ENCODE measurements at places on chromosomes 6 and 20.

DNA sequence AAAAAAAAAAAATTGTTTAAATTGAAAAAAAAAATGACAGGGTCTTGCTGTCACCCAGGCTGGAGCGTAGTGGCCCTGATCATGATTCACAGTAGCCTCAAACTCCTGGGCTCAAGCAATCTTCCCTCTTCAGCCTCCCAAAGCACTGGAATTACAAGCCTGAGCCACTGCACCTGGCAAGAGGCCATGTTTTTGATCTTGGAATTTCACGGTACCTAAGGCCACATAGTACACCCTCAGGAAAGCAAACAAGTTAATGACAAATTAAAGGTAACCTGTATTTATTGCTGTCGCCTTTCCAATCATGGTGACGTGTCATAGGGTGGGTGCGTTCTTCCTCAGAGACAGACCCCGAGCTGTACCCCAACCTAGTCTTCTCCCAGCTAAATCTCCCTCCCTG, 79.2 kb downstream of the LINC00237 start:
- H3K4me3 ChIP-seq, result no peak overlapping the region
- H3K27me3 ChIP-seq, result no peaks in the 10 kb centered on the region
- no peaks in the 10 kb centered on the region for H3K4me1 ChIP-seq

DNA sequence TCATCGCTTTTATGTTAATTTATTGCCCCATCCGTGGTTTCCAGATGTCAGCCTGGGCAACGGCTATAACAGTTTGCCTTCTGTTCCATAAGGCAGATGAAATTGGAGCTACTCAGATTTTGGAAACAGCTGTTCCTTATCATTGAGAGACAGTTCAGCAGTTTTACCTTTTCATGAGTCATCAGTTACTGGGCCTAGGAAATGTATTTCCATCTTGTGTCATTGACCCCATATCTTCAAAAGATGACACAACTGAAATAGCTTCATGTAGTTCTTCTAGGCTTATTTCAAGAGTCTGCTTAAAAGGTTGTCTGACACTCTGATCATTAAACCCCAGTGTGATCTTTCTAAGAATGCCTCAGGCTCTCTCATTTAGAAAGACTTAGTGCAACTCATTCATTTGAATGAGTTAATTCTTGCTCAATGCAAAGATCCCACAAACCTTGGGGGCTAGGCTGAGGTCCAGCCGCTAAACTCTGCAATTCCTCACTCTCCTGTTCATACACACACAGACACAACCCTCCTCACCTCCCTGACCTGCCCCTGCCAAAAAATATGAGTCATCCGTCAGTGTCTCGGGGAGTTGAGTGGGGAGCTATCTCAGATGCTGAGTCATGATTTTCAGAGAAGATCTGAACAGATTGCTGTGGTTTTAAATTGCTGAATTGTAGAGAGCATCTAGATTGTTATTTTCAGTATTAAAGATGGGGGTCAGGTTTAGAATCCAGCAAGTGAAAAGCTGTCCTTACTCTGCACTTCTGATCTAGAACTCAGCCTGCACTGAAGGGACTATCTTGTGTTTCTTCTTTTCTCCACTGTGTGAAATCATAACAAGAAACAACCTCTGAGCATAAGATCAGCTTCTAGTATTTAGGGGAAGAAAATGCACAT, 61.8 kb downstream of the RPP40 start:
- peak; percentile 24 for DNase-seq
- peak overlapping the region; percentile 48 for H3K27ac ChIP-seq
- peaks cover 10% of the 10 kb centered on the region for H3K36me3 ChIP-seq
- no peaks in the 10 kb centered on the region for H3K27me3 ChIP-seq

- DNase-seq, result no peak
- no peak overlapping the region for H3K27ac ChIP-seq
- no peaks in the 10 kb centered on the region for H3K36me3 ChIP-seq
- H3K4me1 ChIP-seq, result peaks cover 7% of the 10 kb centered on the region
- H3K27me3 ChIP-seq, result no peaks in the 10 kb centered on the region
These were observed 101.0 kb upstream of the SPACA1 start for GRCh38 chr6:87946669-87947068.

DNA sequence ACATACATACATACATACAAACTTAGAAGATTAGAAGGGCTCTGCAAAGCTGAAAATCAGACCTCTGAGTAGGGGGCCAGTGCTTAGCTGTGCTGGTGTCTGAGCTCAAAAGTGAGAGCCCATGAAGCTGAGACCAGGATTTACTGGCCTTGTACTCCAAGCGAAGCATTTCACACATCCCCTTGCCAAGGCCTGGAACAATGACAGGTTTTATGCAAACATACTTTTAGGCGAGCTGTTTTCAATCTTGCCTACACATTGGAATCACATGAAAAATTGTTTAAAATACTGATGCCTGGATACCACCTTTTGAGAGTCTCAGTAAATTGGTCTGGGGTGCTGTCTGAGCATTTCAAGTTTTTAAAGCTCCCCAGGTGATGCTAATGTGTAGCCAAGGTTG, 80.9 kb upstream of the SRSF6 start:
- no peaks in the 10 kb centered on the region for H3K27me3 ChIP-seq
- no peak for DNase-seq
- H3K4me3 ChIP-seq, result no peak overlapping the region
- no peaks in the 10 kb centered on the region for H3K4me1 ChIP-seq
- H3K36me3 ChIP-seq, result no peaks in the 10 kb centered on the region

GRCh38 chr20:20755674-20756319, 43.4 kb upstream of the RALGAPA2 start:
- no peaks in the 10 kb centered on the region for H3K27me3 ChIP-seq
- H3K4me1 ChIP-seq, result no peaks in the 10 kb centered on the region
- H3K4me3 ChIP-seq, result no peak overlapping the region
- H3K36me3 ChIP-seq, result no peaks in the 10 kb centered on the region
- DNase-seq, result no peak

DNA sequence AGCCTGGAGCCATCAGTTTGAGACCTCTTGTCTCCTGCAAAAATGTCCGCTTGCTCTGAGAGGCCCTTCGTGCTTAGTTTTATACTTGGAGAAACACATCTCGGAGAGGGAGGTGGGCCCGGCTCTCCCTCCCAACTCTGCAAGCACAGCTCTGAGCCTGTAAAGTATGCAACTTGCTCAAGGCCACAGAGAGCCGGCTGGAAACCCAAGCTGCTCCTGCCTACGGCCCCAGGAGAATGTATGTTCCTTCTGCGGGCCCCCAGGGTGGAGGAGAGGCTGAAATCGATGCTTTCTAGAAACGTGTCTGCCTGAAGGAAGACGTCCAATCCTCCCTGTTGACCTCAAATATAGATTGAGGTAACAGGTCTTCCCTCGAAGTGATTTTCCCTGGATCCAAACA, 205.4 kb downstream of the PREX1 start:
- H3K4me1 ChIP-seq, result peaks cover 5% of the 10 kb centered on the region
- H3K27me3 ChIP-seq, result no peaks in the 10 kb centered on the region
- H3K4me3 ChIP-seq, result no peak overlapping the region
- no peak overlapping the region for H3K27ac ChIP-seq
- DNase-seq, result no peak
- H3K36me3 ChIP-seq, result no peaks in the 10 kb centered on the region

- DNase-seq, result no peak
- no peaks in the 10 kb centered on the region for H3K27me3 ChIP-seq
- no peaks in the 10 kb centered on the region for H3K36me3 ChIP-seq
- H3K4me1 ChIP-seq, result no peaks in the 10 kb centered on the region
- H3K4me3 ChIP-seq, result no peak overlapping the region
These were observed 6.3 kb downstream of the SPDEF start for GRCh38 chr6:34549804-34550202.

- H3K27ac ChIP-seq, result no peak overlapping the region
- no peak overlapping the region for H3K4me3 ChIP-seq
- no peaks in the 10 kb centered on the region for H3K4me1 ChIP-seq
- no peak for DNase-seq
- H3K27me3 ChIP-seq, result peaks cover 8% of the 10 kb centered on the region
These were observed 76.8 kb upstream of the DUSP22 start for GRCh38 chr6:215335-216034.

- H3K27ac ChIP-seq, result no peak overlapping the region
- no peak for DNase-seq
- H3K36me3 ChIP-seq, result no peaks in the 10 kb centered on the region
- H3K27me3 ChIP-seq, result no peaks in the 10 kb centered on the region
These were observed 31.7 kb upstream of the CST1 start for GRCh38 chr20:23782366-23782983.

DNA sequence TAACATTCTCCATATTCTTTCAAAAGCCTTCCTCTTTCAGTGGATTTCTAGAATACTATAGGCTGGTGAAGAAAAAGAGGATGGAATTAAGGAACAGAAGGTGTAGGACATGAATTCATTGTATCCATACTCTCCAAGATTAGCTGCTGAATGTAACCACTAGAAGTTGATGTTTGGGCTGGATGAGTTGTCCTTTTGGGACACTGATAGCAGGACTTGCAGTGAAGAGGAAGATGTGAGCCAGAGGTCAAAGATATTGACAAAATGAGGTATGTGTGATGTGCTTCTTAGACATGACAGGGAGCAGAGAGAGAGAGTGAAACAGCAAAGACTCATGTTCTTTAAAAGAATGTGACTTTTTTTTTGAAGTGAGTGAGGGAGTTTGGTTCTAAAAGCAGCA, 134.3 kb upstream of the MAN1A1 start:
- H3K27me3 ChIP-seq, result no peaks in the 10 kb centered on the region
- no peaks in the 10 kb centered on the region for H3K4me1 ChIP-seq
- H3K27ac ChIP-seq, result no peak overlapping the region
- DNase-seq, result no peak

- H3K27ac ChIP-seq, result no peak overlapping the region
- H3K4me1 ChIP-seq, result peaks cover 50% of the 10 kb centered on the region
- H3K4me3 ChIP-seq, result no peak overlapping the region
- no peaks in the 10 kb centered on the region for H3K27me3 ChIP-seq
These were observed 85.1 kb upstream of the PTPN1 start for GRCh38 chr20:50425076-50425475.

GRCh38 chr6:6492675-6493074, 95.8 kb upstream of the LY86 start:
- H3K4me3 ChIP-seq, result no peak overlapping the region
- no peaks in the 10 kb centered on the region for H3K4me1 ChIP-seq
- H3K27ac ChIP-seq, result no peak overlapping the region
- no peak for DNase-seq
- no peaks in the 10 kb centered on the region for H3K27me3 ChIP-seq
- H3K36me3 ChIP-seq, result no peaks in the 10 kb centered on the region

- no peaks in the 10 kb centered on the region for H3K36me3 ChIP-seq
- no peak for DNase-seq
- H3K27me3 ChIP-seq, result no peaks in the 10 kb centered on the region
- no peaks in the 10 kb centered on the region for H3K4me1 ChIP-seq
- H3K4me3 ChIP-seq, result no peak overlapping the region
These were observed 628.2 kb downstream of the COL12A1 start for GRCh38 chr6:74577619-74578018.

DNA sequence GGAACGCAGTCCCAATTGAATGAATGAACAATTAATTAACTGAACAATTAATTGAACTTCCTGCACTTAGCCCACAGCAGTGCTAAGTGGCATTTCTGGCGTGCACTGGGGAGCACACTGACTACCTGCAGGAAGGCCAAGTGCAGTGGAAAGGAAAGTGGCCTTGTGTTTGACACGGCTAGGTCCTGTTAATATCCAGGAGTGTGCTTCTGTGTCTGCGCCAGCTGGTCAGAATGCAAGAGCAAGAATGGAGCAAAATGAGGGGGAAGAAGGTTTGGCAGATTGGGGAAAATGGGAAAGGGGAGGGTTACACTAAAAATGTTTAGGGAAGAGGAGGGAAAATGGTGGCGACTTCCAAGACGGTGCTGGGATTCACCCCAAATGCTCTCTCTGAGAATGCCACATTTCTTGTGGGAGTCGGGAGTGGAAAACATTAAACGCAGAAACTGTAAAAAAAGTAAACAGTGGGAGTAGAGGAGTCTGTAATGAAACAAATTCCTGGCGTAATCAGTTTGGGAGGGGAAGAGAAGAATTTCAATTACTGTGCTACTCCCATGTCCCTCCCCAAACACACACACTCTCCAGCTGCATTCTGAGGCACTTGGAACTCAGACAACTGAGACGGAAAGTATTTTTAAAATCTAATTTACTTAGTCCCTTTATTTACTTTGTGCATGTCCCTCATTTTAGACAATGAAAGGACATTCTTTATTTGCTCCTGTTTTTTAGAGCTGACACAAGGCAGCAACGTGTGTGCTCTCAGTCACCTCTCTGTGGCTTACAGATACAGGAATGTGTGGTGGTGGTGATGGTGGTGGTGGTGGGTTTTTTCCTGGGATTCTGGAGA, 64.1 kb downstream of the CLIC5 start:
- peaks cover 92% of the 10 kb centered on the region for H3K4me1 ChIP-seq
- no peaks in the 10 kb centered on the region for H3K27me3 ChIP-seq
- no peaks in the 10 kb centered on the region for H3K36me3 ChIP-seq
- DNase-seq, result no peak

- no peaks in the 10 kb centered on the region for H3K36me3 ChIP-seq
- DNase-seq, result peak; percentile 30
- H3K27me3 ChIP-seq, result no peaks in the 10 kb centered on the region
- H3K27ac ChIP-seq, result no peak overlapping the region
- H3K4me3 ChIP-seq, result no peak overlapping the region
These were observed 221.6 kb downstream of the OGFRL1 start for GRCh38 chr6:71510057-71510713.

DNA sequence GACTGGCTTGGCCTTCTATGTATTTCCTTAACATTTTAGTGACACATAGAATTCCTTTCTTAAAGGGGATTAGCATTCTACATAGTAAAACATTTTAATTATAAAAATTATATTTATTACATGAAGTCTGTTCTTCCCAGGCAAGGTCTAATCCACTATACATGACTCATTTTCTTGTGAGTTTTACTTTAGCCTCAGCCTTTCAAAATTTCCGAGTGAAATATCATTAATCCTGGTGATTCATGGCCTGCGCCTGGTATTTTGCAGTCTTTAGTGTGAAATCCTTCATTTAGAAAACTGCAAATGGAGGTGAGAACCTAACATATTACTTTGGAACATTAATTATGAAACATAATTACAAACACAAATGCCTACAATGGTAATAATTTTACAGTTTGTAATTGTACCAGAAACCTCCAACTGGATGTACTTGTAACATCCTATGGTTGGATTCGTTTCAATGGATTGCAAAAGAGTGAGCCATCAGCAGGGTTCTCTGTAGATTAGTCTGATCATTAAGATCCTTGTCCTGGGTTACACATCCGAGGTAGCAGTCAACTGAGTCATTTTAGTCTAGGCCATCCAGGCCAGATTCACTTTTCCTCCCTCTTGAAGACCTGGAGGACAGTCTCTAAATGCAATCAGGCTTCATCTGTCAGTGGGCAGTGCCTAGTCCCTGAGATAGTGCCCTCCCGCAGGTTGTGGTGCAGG, 272.0 kb downstream of the PACRG start:
- no peaks in the 10 kb centered on the region for H3K36me3 ChIP-seq
- H3K27ac ChIP-seq, result no peak overlapping the region
- no peaks in the 10 kb centered on the region for H3K4me1 ChIP-seq
- no peaks in the 10 kb centered on the region for H3K27me3 ChIP-seq
- H3K4me3 ChIP-seq, result no peak overlapping the region
- no peak for DNase-seq

GRCh38 chr6:52126231-52126630, 38.8 kb upstream of the PKHD1 start:
- DNase-seq, result no peak
- no peak overlapping the region for H3K27ac ChIP-seq
- no peaks in the 10 kb centered on the region for H3K27me3 ChIP-seq
- no peaks in the 10 kb centered on the region for H3K36me3 ChIP-seq
- H3K4me1 ChIP-seq, result no peaks in the 10 kb centered on the region
- no peak overlapping the region for H3K4me3 ChIP-seq
